NCI-H1105 (cell line): ENCODE measurements at places on chromosomes 1 and 21.

GRCh38 chr1:201570886-201571624 is 32.1 kb downstream of the NAV1 start:
- no peak for DNase-seq

DNA sequence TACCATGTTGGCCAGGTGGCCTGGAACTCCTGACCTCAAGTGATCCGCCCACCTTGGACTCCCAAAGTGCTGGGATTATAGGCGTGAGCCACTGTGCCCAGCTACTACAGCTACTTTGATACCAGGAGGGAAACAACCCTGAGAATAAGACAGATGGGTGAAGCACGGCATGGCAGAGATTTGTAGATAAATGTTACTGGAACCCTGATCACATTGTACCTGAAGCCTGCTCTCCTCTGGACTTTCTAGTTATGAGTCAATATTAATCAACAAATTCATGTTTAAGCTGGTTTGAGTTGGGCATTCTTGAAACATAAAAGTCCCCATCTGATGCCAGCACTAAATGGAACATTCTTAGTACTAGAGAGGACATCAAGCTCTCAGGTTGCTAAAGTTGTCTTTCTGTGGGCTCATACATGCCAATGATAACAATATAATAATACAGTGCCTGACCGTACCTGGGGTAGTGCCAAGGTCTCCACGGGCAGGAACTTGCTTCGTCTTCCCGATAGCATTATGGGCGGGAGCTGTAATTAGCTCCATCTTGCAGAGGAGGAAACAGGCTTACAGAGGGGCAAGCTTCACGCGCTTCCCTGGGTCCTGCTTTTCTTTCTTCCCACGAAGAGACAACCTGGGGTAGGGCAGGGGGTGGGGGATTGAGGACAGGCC is 30.7 kb upstream of the SLC19A1 start:
- DNase-seq = no peak

DNA sequence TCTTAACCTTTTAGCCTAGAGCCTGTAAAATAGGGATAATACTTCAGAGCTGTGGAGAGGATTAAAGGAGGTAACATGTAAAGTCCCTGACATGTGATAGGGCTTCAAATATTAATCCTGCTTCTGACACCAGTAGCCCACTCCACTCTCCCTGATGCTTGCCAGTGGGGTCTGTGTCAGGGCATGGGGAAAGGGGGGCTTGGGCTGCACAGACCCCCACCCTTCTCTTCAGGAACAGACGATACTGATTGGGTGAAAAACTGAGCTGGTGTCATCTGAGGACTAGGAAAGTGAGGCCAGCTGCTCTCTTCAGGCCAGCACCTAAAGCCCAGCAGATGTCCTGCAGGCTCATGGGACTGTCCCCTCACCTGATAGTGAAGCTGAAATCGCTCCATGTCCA is 27.0 kb upstream of the MEF2D start:
- DNase-seq = no peak

- no peak for DNase-seq
Observed at GRCh38 chr1:247357781-247358211, 26.1 kb upstream of the ZNF496 start.

GRCh38 chr21:33492571-33492970 is 1.1 kb upstream of the DNAJC28 start:
- no peak for DNase-seq

- no peak for DNase-seq
Observed at GRCh38 chr1:180630408-180631193, 1.2 kb upstream of the XPR1 start.

GRCh38 chr1:180994262-180994661 is 28.4 kb downstream of the STX6 start:
- DNase-seq = no peak

DNA sequence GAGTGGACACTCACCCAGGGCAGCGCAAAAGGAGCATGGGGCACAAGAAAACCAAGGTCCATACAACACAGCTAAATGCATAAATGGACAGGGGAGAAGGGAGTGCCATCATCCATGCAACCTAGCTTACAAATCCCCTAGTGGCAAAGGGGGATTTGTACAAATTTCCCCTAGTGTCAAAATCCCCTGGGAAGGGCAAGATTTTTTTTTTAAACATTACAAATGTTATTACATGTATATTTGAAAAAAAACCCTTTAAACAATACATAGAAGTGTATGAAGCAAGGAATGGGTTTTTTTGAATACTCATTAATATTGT is 89.6 kb upstream of the IVNS1ABP start:
- no peak for DNase-seq

DNA sequence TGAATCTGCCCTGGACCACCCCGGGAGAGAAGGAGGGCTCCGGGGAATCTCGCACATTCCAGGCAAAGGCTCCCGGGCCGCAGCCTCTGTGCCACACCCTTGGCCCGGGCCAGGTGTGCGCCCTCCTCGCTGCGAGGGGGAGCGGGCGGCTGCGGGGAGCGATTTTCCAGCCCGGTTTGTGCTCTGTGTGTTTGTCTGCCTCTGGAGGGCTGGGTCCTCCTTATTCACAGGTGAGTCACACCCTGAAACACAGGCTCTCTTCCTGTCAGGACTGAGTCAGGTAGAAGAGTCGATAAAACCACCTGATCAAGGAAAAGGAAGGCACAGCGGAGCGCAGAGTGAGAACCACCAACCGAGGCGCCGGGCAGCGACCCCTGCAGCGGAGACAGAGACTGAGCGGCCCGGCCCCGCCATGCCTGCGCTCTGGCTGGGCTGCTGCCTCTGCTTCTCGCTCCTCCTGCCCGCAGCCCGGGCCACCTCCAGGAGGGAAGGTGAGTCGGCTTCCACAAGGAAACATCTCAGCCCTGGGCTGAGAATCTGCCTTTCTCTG is at the start of gene LAMC2:
Gene LAMC2, plus strand, starts transcription at position 324 of the 550 bp plus-strand sequence. Its CDS starts 89 bp downstream, at position 413.
- no peak for DNase-seq

- DNase-seq = no peak
Observed at GRCh38 chr1:228037401-228038386, 30.9 kb downstream of the WNT3A start.

DNA sequence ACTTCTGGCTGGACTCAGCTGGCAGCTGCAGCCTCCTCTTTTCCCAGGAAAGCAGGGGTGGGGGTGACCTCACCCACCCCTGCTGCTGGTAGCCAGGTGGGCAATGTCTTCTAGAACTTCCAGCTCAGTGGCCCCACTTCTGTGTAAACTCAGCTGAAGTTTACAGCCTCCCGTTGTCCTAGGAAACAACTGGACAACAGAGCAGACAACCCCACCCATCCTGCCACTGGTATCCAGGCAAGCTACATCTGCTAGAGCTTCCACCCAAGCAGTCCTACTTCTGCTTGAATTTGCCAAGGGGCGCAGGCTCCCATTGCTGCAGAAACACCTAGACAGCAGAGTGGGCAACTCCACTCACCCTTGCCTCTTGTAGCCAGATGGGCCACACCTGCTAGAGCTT is 309.6 kb upstream of the BEND5 start:
- DNase-seq = no peak
